ENCODE measurements at places on chromosomes 16 and 17. TPM values are rescaled to one million over a fixed set of nuclear protein-coding genes. Genes with fewer than 3 reads are reported as not detected.

GRCh38 chr17:55897301-55897700 lies 146.4 kb downstream of the PCTP start:
- no peak for DNase-seq

GRCh38 chr17:51761105-51761504 lies 397.4 kb downstream of the CA10 start:
- DNase-seq: no peak

GRCh38 chr17:79023180-79023705 lies 726 bp upstream of the C1QTNF1 start:
- DNase-seq: no peak

DNA sequence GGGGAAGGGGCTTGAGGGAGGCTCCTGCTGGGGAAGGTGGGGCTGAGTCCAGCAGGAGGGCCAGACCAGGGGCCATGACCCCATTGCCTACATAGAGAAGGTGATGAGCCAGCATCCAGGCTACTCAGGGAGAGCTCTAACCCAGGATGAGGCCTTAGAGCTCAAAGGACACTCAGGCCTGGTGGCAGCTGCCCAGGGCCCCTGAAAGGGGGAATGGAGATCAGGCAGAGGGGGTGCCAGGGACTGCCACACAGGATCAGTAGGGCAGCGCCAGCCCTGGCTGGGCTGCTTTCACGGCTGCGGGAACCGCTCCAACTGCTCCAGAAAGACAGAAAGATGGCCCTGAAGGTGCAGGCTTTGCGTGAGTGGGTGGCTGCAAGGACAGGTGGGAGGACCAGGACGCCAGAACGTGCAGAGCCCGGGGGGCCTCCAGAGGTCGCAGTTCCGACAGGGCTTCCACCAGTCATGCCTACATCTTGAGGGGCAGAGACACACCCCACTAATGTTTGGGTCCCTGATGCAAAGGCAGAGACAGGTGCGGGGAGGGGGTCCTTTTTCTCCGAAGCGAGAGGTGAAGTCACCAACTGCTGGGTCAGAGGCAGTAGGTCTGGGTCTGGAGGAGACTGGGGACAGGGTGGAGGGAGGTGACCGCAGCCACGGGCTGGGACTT lies 882 bp upstream of the ATP6V0C start:
- DNase-seq: no peak

- no peak for DNase-seq
These were observed 432.6 kb downstream of the TOX3 start for GRCh38 chr16:52114379-52114778.

DNA sequence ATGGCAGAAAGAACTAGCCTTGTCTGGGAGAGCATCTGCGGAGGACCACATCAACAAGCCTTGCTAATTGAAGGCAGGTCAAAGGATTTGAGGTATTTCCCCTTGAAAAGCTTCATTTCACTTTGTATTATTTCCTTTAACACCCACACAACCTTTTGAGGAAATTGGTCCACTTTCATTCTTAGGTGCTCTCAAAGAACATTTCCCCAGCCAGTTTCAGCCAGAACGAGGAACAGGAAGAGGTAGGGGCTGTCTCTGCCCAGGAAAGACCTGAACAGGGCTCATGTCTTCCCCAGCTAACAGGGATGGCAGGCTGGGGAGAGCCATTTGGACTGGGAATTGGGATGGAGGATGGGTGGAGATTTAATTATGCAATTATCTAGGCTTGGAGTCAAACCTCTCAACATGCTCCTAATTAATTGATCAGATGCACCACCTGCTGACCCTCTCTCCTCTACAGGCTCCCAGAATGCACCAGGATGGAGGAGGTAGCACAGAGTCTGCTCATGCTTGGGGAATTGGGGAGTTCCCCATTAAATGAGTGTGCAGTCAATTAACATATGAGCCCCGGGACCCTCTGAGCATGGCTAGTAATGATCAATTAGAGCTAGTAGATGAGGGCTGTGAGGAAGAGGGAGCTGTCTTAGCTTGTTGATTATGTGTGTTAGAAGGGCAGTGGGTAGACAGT lies 84.6 kb downstream of the GP2 start:
- DNase-seq: no peak

DNA sequence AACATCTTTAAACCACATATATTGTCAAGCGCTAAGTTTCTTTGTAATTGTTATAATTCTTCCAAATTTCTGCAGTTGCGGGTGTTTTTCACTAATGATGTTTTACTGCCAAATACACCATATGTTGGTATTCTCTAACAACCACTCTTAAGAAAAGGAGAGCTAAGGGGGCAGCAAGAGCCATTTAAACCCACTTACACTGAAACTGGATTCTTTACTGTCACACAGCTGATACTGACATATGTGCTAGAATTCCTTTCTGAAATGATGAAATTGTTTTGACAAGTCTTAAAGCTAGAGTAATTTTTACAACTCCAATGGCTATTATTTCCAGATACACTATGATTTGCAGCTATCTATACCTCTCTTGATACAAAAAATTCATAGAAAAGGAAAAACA lies 483.1 kb downstream of the CDH11 start:
- no peak for DNase-seq

DNA sequence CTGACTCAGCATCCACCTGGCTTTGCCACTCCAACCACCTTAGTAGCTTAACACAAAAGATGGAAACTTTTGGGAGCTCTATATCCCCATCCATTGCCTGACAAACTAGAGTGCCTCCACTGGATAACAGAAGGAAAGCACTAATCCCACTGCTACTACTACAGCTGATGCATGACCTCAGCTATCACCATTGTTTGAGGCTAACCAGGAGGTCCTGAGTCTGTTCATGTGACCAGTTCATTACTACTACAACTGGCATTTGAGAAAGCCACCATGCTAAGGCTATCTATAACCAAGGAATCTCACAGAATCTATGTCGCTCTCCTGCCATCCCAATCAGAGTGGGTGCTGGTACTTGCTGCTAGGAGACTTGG lies 604.3 kb upstream of the CA10 start:
- DNase-seq: no peak

- DNase-seq: no peak
These were observed 6.1 kb downstream of the HIRIP3 start for GRCh38 chr16:29989111-29989858.

DNA sequence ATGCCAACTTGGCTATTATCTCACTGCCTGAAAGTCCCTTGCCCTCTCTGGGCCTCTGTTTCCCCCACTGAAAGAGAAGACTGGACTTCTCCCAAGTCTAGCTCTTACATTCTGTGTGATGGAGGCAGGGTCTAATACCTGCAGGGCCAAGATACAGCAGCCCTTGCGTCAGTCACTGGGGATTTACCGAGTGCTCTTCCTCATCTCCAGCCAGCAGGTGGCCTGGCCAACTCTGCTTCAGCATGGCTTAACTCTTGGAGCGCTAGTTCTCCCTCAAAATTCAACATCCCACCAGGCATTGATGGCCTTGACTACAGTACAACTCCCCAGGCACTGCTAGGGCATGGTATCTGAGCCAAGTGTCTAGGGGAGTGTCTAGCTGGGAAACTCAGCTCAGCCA lies 19.9 kb upstream of the MTMR4 start:
- DNase-seq: no peak

- DNase-seq: no peak
These were observed 12.1 kb downstream of the NDEL1 start for GRCh38 chr17:8447799-8448198.

DNA sequence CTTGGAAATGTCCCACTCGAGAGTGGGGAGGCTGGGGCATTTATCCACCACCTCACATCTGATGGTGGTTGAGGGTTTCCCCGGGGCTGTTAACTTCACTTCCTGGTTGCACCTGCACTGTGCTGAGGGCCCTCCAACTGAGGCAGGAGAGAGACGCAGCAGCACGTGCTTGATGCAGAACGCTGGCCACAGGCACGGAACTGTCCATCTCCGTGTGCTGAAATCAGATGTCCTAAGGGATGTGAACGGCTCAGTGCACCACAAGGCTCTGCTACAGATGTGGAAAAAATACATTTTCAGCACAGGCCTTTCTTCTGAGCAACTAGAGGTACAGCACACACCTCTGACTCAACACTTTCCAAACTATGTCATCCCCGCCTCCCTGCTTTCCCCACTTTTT lies 114.8 kb upstream of the C16orf82 start:
- DNase-seq: no peak

DNA sequence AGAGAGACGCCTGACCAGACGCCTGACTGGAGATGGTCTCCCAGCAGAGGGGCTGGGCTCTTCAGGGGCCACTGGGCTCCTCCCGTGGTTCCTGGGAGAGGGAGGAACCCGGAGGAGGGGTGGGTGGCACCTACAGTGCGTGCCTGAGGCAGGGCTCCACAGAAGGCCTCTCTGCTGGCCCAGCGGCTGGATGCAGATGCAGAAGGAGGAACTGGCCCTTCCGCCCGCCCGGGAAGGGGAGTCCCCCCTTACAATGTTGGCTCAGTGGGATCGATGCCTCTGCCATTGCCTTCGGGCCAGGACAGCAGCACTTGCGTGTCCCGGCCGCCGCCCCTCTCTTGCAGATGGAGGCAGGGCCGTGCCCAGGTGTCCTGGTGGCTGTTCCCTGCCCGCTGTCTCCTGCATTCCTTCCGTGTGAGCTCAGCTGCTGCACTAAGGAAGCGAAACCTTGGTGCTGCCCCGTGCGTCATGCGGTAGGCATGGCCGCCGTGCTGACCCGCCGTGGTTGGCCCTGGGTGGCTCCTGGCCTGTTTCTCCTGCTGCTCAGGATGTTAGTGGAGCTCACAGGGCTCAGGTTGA lies 15.1 kb downstream of the BAIAP2 start:
- DNase-seq: no peak

DNA sequence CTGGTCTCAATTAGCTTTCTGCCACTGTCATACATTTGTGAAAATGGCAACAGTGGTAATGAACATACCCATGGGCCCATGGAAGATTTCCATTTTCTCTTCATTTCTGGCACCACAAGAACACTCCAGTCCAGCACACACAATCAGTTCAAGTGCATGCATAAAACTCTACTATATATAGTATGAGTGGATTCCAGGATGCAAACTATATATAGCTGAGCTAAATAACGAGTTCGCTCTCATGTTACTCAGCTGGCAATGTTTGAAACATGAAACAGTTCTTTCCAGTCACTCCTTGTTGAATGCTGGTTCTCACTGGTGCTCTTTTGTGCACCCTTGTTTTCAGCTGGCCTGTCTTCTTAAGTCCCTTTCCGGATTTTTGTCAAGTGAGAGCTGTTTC lies 75.2 kb upstream of the DHX40 start:
- no peak for DNase-seq

- DNase-seq: no peak
These were observed 66.0 kb downstream of the SMPD3 start for GRCh38 chr16:68382296-68382718.

DNA sequence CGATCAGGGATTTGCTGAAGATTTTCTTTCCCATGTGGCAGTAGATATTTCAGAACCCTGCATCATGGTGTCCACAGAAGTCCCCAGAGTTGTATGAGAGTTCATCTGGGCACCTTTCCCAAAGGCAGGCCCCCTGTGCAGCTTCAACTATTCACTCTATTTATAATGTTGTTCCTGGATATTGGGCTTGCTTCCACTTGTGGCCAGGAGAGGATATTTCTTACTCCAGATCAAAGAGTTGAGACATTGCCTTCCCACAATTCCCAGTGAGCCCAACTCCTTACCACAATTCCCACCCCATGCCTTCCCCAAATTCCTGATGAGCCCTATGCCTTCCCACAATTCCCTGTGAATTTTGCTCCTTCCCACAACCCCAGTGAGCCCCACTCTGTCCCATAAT lies 206.9 kb downstream of the WWOX start:
- DNase-seq: no peak

- no peak for DNase-seq
These were observed 54.8 kb downstream of the SDK2 start for GRCh38 chr17:73589363-73589980.

DNA sequence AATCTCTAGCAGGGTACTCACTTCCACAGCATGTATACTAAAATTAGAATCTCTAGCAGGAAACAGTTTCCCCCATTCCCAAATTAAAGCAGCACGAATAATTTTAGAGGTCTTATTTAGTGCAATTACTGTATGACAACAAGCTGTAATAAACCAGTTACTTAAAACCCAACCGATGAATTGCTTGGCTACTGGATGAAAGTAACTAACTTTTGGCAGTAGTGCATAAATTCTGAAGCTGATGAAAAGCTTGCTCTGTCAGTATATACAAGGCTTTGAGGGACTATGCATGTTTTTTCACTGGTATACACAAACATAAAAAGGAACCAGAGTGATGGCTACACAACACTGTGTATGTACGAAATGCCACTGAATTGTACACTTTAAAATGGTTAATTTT lies 89.4 kb downstream of the CFDP1 start:
- DNase-seq: no peak

DNA sequence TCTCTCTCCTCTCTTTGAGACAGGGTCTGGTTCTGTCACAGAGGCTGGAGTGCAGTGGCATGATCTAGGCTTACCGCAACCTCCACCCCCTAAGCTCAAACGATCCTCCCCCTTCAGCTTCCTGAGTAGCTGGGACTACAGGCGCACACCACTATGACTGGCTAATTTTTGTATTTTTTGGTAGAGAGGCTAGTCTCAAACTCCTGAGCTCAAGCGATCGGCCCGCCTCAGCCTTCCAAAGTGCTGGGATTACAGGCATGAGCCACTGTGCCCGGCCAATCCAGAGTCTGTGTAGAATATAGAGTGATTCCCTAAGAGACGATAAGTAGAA lies 65.8 kb upstream of the RPH3AL start:
- no peak for DNase-seq

DNA sequence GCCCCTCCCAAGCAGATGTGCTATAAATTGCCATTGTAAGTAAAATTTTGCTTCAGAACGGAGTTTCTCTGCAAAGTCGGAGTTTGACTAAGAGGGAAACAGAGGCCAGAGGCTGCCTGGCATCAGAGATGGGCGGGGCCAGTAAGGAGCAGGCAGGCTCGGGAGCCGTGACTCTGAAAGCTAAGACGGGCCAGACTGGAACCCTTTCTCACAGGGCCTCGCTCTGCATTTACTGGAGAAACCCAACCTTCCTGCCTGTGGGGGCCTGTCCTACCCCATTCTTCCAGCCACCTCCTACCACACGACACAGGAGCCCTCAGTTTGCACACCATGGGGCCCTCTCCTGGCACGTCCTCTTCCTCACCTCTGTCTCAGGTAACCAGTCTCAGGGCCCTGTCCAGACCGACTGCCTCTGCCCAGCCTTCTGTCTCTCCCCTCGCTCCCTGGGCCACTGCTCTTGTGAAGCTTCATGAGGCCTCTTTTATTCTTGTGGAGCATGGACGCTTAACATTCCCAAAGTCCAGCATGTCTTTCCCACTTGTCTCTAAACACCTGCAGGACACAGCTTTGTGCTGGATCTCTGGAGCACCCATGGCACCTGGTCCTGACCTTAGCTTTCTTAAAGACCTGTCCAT lies 48.4 kb upstream of the ACSF3 start:
- no peak for DNase-seq

Gene CYGB
- total RNA-seq: 1.2 TPM

Gene CCL1
- total RNA-seq: 0.47 TPM

Gene SMARCD2
- total RNA-seq: 13.1 TPM

Gene CNGB1
- total RNA-seq: not detected

Gene ARL5C
- not detected for total RNA-seq

Gene VTN
- 0.31 TPM for total RNA-seq

Gene VMO1
- total RNA-seq: 0.62 TPM

Gene CENPX
- total RNA-seq: 29.2 TPM

Gene NPIPB9
- total RNA-seq: 3.1 TPM

Gene MT4
- total RNA-seq: not detected

Gene NOTUM
- total RNA-seq: 0.31 TPM

Gene KRT33B
- not detected for total RNA-seq

Gene CACNA1G
- total RNA-seq: 20.1 TPM

Gene MC1R
- 3.3 TPM for total RNA-seq

Gene SLC4A1
- 5.8 TPM for total RNA-seq

Data from occipital lobe (tissue), 3 donors.